Brain pericyte (primary cell): ENCODE measurements at places on chromosomes 5 and 9.

GRCh38 chr5:146699664-146700418 lies 178.7 kb downstream of the PPP2R2B start:
- no peak for DNase-seq

DNA sequence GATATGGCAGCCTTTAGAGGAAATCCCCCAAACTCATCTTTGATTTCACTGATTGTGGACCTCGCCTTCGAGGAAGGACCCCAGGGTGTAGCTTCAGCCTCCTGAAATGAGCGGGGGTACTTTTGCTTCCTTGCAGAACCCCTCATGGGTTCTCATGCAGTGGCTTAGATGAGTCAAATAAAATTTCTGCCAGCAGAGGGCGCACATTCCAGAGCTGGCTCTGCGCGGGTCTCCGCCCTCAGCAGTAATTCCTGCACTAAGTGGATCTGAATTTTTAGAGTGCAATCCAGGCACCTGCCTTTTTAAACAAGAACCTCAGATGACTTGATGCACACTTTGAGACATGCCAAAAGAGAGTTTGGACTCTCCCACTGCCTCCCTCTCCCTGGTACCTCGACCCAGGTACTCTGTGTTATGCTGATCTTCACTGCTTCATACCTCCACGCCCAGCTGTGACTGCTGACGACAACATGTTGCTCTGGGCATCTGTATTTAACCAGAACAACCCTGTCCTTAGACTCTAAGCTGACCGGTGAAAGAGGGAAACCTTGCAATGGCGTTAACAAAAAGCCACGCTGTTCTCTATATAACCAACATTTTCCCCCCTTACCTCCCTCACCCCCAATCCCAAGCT lies 7.3 kb downstream of the EGFLAM start:
- DNase-seq, result no peak

GRCh38 chr9:122797316-122798063 lies 2.4 kb upstream of the OR1K1 start:
- DNase-seq, result no peak

DNA sequence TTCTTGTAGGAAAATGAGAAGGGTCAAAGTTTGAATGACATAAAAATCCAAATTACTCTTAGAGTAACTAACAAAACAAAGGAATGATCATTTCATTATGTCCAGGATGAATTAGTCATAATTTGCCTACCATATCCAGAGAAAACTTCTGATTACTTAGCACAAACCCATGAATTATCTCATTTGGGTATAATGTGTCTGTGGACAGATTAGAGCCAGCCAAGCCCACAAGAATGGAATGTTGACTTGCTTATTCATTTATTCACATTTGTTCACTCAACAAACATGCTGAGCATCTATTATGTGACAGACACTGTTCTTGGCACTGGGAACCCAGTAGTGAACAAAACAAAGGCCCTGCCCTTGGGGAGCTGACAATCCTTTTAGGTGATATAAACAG lies 87.4 kb downstream of the APBA1 start:
- DNase-seq, result no peak

DNA sequence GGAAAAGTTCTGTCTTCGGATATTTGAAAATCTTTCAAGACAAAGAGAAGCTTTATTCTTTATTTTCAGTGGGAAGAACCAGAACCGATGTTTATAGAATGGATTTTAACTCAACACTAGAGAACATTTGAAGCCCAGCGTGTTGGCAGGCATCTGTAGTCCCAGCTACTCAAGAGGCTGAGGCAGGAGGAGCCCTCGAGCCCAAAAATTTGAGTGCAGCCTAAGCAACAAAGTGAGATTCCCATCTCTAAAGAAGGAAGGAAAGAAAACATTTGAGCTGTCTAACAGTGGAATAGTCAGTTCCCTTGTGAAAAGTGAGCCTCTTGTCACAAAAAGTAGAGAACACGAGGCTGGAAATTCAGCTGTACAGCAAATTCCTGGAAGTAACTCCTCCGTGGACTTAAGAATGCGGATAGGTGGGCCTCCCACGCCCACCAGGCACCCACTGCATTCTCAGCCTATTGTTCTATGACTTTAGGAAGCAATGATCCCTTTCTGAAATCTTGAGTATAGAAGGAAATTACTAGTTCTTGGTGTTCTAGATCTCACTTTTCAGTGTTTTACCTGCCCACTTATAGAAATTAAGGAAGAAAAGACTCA lies 2.3 kb upstream of the PTPDC1 start:
- no peak for DNase-seq

- DNase-seq, result no peak
These were observed 278.2 kb downstream of the SLIT3 start for GRCh38 chr5:169022718-169023117.

DNA sequence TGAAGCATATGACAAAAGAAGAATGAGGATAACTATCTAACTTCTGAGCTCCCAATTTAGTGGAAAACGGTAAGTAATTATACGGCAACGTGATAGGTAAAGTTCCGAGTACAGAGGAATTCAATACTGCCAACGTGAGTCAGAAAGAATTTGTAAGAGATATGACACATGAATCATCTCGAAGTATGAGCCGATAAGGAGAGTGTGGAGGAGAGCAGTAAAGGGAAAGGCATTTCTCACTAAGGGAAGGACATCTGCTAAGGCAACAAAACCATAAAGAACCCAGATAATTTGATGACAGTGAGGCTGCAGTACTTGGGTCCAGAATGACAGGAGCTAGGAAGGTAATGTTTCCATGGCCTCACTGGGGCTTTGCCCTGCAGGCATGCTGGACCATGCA lies 11.0 kb downstream of the MPDZ start:
- DNase-seq, result no peak

- no peak for DNase-seq
These were observed 144.7 kb downstream of the PCSK1 start for GRCh38 chr5:96288166-96288844.

DNA sequence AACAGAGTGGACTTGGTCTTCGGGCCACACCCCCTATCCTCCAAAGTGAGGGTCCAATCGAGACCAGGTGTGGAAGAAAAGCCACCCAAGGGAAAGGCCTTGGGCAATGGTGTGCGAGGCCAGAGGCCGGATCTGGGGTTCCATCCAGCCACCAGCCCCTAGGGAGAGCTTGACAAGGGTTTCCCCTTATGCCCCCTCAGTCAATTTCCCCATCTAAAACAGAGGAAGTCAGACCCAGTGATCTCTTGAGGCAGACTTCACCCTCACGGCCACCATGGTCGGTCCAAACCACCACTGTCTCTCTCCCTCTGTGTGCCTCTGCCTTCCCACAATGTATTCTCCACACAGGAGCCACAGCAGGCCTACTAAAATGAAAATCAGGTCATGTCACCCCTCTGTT lies 82.9 kb downstream of the C5orf15 start:
- DNase-seq, result no peak

DNA sequence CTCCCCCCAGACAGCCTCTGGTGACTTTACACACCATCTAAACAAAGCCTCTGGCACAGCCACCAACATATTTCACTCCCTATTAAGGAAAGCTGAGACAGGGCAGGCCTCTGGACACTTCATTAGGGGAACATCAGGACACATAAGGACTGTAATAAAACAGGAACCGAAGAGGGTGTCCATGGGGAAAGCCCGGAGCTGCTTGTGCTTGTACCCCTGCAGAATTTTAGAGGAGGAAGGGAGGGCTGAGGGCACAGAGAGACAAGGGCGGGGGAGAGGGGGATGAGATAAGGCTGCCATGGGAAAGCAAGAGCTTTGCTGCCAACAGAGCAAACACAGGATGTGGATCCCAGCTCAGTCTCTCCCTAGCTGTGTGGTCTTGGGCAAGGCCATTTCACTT lies 138.4 kb downstream of the ASTN2 start:
- DNase-seq, result no peak

DNA sequence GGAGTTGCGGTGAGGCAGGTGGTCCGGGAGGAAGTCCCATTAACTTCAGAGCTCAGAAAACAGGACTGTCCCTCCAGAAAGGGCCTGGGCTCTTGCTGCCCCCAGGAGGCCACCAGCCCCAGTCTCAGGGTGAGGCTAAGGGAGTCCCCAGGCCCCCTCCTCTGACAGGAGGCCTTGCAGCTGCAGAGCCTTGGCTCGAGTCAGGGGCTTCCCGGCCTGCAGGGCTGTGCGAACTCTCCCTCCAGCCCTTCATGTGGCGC lies 3.2 kb upstream of the STPG3 start:
- DNase-seq, result no peak

DNA sequence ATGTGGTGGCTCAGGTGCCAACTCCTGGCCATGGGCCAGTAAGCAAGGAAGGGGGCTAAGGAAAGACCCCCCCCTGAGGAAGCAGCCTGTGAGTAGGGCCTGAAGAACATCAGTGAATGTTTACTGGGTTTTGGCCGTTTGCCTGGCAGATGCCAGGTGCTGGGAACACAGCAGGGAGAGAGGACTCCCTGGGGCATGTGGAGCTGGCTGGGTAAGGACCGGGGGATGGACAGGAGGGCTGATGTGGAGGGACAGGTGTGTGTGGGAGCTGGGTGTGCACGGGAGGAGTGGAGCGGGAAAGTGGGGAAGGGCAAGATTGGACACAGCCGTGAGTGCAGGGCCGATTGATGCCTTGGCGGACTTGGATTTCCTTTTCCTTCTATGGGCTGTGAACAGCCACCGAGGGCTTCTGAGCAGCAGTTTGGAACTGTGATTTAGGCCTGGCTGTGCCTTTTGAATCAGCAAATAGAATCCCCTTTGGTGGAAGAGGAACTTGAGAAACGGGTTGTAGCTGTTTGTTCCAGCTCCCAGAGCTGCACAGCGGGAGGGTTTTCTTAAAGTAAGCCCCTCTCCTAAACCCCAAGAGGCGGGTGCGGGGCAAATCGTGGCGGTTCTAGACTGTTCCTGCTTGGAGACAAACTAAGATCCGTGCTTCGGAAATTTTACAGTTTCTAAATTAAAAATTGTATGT lies 3.1 kb downstream of the HMCN2 start:
- DNase-seq, result no peak

GRCh38 chr5:136014049-136015002 lies 14.5 kb upstream of the TGFBI start:
- DNase-seq, result no peak

GRCh38 chr9:100131875-100132430 lies 32.9 kb downstream of the INVS start:
- no peak for DNase-seq

DNA sequence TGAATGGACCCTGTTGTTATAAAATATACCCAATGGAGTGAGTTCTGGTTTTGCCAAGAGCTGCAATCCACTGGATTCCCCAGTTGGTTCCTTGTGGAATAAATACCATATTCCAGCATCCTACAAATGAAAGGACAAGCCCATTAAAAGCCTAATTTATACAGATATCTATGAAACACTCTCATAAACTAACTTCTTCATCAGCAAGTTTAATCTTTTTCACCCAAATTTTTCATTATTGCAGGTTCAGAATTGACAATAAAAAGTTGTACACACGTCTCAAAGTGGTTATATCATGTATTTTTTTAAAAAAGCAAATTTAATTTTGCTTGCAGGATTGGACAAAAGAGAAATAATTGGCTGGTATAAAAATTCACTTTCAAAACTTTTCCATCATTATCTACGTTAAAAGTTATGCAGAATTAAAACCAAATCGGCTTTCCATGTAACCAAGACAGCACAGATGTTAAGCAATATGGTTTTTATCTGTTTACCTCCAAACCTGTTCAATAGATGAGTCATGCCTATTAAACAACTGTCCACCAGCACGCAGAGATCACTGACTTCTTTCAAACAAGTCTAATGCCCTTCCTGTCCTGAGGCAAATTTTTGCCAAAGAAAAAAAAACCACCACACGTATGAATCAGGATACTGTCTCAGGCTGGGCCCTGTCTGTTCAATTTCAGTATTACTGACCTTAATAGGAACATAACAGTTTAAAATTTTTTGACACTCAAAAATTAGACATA lies 42.5 kb downstream of the CEMIP2 start:
- no peak for DNase-seq

GRCh38 chr5:138289296-138289695 lies 14.9 kb upstream of the GFRA3 start:
- no peak for DNase-seq

GRCh38 chr5:140205952-140206351 lies 31.0 kb downstream of the CYSTM1 start:
- DNase-seq, result no peak

DNA sequence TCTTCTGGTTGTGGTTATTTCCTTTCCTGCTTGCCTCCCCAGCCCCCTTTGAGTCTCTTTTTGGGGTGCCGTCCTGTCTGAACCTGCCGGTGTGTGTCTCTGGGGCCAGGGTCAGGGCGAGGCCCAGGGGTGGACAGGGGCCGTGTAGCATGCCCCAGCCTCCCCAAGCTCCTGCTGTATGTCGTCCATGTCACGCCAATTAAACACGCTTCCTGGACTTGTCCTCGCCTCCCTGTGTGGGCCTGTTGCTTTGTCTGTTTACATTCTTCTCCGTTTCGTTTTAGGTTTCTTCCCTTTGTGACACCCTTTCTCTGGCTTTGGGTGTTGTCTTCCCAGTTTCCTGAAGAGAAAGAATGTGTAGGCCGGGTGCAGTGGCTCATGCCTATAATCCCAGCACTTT lies 28.5 kb upstream of the HMCN2 start:
- DNase-seq, result no peak

GRCh38 chr9:28056466-28056865 lies 483.2 kb upstream of the C9orf72 start:
- no peak for DNase-seq

DNA sequence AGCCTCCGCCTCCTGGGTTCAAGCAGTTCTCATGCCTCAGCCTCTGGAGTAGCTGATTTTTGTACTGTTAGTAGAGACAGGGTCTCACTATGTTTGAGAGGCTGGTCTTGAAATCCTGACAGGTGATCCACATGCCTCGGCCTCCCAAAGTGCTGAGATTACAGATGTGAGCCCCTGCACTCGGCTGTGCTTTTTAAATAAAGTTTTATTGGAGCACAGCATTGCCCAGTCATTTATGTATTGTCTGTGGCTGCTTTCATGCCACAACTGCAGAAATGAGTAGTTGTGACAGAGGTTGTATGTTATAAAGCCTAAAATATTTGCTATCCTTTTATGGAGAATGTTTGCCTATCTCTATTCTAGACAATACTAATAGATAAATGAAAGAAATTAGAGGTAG lies 169.2 kb downstream of the AOPEP start:
- no peak for DNase-seq

- no peak for DNase-seq
These were observed 39.6 kb downstream of the WNK2 start for GRCh38 chr9:93223260-93224180.

DNA sequence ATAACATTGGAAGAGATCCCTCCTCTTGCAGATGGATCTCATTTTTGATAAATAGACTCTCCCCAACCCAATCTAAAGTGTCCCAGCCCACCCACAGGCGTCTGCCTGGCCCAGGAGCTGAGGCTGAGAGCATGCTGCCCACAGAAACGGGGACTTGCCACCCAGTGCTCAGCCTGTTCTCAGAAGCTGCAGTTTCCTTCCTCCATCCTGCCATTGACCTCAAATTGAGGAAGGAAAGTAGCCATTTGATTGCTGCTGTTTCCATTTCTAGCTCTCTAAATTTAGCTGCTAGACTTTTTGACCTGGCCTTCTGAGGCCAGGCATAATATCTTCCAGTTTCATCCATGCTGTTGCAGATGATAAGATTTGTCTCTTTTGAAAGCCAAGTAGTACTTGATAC lies 31.1 kb upstream of the FRMD3 start:
- no peak for DNase-seq

- DNase-seq, result no peak
These were observed 20.4 kb upstream of the MED10 start for GRCh38 chr5:6398570-6399230.

- DNase-seq, result no peak
These were observed 20.2 kb upstream of the BARHL1 start for GRCh38 chr9:132562306-132562573.
